ENCODE measurements at places on chromosomes 13 and 19.

DNA sequence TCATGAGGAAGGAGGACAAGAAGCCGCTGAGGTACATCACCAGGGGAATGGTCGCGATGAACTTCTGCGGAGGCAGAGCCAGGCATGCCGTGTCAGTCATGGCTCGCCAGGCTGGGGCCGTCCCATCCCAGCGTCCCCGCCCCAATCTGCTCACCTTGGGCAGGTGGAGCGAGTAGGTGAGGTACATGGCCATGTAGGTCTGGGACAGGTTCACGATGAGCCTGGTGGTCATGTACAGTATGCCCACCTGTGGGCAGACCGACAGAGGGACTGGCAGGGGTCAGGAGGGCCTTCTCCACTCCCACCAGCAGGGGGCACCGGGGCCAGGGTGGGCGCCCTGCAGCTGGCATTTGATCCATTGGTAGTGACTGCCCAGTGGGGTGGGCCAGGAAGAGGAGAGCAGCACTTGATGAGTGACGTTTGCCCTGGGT lies 8.3 kb downstream of the TEKTIP1 start:
- DNase-seq, result peak; percentile 23

DNA sequence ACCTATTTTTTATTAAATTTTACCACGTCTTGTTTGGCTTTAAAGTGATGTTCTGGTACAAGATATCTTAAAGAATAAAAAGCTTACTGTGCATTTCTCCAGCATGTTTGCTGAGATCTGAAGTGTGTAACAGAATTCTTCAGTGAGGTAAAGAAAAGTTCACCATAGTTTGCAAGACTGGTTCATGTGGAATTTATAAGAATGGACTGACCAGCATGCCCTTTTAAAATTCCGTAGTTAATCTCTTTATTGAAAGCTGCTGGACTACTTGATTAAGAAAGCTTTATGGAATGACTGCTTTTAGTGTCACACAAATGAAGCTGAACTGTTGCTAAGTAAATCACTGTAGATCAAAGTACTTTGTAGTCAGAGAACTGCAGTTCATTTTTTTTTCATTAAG lies 119.2 kb downstream of the GPC6 start:
- DNase-seq, result no peak

DNA sequence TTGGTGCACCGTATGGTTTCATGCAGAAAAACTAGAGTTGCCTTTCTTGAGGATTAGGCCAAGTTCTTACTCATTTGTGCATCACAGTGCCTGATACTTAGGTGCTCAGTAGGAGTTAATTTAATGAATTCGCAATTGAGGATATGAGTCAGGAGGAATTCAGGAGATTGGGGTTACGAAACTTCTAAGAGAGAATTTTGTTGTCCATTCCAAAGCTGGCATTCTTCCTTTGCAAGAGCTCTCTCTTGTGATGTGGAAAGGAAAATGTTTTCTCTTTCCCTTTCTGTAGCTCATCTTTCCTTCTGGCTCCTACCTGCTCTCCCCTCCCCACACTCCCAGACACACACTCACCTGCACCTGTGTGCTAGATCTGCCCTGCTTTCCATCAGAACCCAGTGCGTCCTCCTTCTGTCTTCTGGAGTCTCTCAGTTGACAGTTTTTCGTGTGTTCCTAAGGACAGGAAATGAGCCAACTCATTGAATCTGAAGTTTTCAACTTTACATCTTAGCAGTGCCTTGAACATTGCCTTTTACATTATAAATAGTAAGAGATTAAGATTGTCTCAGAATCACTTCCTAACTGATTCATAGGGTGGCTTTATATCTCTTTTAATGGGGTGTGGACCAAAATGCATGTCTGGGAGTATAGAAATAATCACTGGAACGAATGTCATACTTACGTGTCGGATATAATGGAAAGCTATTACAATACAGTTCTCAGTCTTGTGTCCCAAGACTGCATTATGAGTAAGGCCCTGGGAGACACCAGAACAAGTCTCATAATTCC lies 19.7 kb upstream of the ERCC5 start:
- no peak for DNase-seq

GRCh38 chr19:1864480-1865171 lies 1.2 kb upstream of the KLF16 start:
- peak; percentile 78 for DNase-seq

- no peak for DNase-seq
Observed at GRCh38 chr19:45972947-45973540, 621 bp downstream of the NOVA2 start.

- no peak for DNase-seq
Observed at GRCh38 chr13:99144306-99144705, 56.3 kb upstream of the UBAC2 start.
